ENCODE measurements at places on chromosomes 13 and 19.

GRCh38 chr19:34454091-34454490 is 25.9 kb downstream of the UBA2 start:
- no peak for DNase-seq

DNA sequence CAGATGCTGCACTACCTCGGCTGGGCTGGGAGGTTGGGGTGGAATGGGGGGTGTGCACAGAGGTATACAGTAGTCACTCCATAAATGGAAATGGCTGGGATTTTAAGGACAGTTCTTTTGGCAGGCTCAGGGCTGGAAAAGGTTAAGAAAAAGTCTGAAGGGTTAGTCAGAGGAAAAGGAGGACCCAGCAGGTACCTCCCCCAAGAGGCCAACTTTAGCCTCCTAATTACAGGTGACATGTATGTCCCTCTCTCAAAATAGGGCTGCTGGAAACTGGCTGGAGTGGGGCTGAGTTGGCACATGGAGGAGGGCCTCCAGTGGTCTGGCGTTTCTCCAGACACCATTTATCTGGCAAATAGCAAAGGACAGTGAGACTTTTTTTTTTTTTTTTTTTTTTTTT is 994 bp downstream of the CCDC194 start:
- DNase-seq, result no peak

- DNase-seq, result no peak
These were observed 52.2 kb upstream of the LSM14A start for GRCh38 chr19:34120141-34120540.

- no peak for DNase-seq
These were observed 60.4 kb downstream of the DLEU7 start for GRCh38 chr13:50783066-50783465.

Measured in stimulated activated CD8-positive, alpha-beta memory T cell treated with anti-CD3 and anti-CD28 coated beads, Interleukin-4, amount 100 ng/mL, for 4 hours (primary cell).